Sciatic nerve (tissue), 2 donors: ENCODE measurements at places on chromosomes 4 and X. TPM values are rescaled to one million over a fixed set of nuclear protein-coding genes. Genes with fewer than 3 reads are reported as not detected.

DNA sequence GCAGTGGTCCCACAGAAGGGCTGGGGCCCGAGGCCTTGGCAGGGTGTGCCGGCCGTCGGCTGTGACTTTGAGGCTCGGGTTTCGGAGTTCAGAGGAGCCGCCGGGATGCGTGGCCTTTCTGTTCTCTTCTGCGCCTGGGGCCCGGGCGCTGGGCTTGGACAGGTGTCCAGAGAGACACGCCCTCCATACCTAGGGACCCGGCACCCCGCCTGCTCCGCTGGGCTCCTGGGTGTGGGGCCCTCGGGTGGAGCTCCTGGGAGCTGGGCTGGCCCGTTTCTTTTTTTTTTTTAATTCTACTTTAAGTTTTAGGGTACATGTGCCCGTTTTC, 11.3 kb downstream of the FGFRL1 start:
- no peak for DNase-seq

- no peak for DNase-seq
These were observed 35.1 kb downstream of the FAM114A1 start for GRCh38 chr4:38902695-38903094.

GRCh38 chrX:53715346-53715924, 28.9 kb upstream of the HUWE1 start:
- no peak for DNase-seq

DNA sequence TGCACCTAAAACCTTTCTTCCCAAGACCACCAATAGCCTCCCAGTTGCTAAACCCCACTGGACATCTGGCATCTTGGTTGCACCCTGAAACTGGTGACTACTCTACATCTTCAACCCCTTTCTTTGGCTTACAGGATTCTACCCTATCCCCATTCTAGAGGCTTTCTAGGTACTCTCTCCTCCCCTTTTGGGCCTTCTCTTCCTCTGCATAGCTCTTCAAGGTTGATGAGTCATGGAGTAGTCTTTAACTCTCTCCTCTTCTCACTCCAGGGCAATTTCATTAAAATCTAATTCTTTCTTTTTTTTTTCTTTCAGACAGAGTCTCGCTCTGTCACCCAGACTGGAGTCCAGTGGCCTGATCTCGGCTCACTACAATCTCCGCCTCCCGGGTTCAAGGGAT, 16.8 kb downstream of the APOO start:
- DNase-seq, result no peak

- DNase-seq, result peak; percentile 68
These were observed 577 bp upstream of the GLRA2 start for GRCh38 chrX:14528629-14529289.

DNA sequence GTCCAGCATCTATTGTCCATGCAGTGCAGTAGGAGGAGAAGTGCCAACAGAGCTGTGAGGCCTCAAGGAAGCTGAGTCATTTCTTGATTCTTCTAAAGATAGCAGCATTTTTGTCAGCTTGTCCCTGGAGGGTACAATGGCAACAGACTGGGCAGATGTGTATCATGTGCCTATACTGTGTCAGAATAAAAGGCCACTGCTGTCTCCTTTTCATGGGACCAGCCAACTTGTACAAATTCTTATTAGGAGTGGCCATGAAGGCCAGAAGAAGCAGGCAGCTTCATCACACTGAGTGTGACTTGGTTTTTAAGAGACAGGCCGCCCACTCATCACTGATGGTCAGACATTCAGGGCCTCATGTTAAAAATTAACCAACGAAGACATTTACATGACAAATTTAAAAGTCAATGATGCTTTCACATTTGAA, 185.0 kb upstream of the FAM241A start:
- DNase-seq, result no peak

DNA sequence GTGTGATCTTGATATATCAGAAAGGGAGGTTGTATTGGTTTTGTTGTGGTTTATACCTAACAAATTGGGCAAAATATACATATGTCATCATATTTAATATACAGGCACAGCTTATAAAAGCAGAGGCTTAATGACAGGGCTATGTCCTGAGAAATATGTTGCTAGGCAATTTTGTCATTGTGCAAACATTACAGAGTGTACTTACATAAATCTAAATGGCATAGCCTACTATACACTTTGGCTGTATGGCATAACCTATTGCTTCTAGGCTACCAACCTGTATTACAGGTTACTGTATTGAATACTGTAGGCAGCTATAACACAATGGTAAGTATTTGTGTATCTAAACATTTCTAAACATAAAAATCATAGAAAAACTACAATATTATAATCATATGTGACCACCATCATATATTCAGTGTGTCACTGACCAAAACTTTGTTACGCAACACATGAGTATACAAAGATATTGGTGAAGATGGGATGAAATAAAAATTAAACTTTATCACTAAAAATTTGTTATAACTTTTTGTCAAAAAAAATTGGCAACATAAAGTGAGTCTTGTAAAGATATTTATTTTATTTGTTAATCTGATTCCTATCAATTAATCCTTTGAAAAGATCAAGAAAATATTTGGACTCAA, 414.0 kb upstream of the HS3ST1 start:
- no peak for DNase-seq

Gene RENBP
- 23.0 TPM for total RNA-seq
